ENCODE measurements at places on chromosomes 5 and 9.

- no peak for DNase-seq
Observed at GRCh38 chr9:133134388-133135145, 13.5 kb upstream of the RALGDS start.

DNA sequence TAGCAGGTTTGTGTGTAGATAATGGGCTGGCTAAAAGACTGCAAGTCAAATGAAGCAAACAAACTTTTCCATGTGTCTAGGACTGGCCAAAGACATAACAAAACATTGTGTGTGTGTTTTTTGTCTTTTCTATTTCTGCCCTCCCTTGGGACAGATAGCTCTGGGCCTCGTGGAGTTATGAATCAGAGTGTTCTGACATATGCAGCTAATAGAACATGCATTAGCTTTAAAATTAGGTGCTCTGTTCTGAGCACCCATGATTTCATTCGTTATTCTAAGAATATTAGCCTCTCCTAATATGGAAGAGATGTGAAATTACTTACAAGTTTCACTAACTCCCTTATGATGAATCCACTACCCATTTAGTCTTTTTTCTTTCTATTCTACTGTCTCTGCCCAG, 367.3 kb upstream of the PAPPA start:
- DNase-seq: no peak

DNA sequence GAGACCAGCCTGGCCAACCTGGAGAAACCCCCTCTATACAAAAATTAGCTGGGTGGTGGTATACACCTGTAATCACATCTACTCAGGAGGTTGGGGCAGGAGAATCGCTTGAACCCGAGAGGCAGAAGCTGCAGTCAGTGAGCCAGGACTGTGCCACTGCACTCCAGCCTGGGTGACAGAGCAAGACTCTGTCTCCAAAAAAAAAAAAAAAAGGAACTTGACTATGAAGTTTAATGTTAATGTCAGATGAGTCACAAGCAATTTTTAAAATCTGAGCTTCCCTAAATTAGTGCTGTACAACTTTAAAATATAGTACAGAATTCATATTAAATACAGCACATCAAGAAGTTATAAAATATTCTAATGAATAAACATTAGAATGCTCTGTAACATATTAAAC, 1.5 kb downstream of the MEIKIN start:
- DNase-seq: no peak

DNA sequence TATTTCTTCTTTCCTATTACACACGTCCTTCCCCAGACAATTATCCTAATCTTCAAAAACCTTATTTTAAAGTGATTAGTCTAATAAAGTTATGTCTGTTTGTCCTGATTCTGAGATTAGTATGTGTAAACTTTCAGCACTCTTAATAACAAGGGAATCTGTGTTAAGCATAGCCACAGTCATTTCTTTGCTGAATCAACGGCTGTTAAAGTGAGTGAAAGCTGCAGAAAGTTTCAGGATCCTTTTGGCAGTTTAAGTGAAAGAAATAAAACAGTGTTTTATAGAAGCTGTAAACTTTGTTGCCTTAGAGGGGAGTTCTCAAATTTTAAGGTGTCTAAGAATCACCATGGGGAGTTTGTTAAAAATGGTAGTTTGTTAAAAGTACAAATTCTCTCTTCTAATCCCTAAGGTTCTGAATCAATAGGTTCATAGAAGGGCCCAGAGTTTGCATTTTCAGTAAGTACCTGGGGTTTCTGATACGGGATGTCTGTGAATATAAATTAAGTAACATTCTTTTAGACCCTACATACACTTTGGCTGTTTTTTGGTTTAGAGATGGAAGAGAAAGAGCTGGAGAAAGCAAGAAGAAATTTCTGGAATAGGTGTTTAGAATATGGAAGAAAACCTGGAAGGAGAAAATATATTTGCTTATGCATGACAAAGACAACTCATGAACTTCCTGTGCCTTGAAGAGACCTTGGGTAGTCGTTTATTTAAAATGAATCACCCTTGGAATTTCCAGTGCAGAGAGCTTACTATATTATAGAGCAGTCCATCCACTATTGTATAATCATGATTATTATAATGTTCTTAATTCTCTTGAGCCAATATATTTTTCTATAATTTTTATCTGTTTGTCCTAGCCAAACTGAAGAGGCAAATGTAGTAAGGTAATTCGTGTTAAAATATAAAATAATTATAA, 45.7 kb downstream of the SCAMP1 start:
- DNase-seq: no peak

- DNase-seq: no peak
Observed at GRCh38 chr9:70983723-70984295, 137.6 kb downstream of the TRPM3 start.

DNA sequence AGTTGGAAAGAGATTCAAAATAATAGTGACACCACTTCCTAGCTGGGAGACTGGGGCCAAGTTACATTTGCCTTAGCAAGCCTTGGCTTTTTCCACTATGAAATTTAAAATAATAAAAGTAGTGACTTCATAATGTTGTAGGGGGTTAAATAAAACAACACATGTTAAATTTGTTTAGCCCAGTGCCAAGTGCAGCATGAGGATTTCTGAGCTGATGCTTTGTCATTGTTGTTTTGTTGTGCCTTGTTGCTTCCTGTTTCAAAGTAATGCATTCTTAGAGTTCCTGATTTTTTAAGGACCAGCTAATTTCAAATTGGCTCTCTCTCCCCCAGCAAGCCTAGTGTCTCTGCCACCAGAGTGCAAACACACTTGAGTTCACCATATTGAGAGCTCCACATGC, 270.7 kb upstream of the PAPPA start:
- no peak for DNase-seq

GRCh38 chr9:69223605-69224004, 49.5 kb downstream of the TJP2 start:
- DNase-seq: no peak

DNA sequence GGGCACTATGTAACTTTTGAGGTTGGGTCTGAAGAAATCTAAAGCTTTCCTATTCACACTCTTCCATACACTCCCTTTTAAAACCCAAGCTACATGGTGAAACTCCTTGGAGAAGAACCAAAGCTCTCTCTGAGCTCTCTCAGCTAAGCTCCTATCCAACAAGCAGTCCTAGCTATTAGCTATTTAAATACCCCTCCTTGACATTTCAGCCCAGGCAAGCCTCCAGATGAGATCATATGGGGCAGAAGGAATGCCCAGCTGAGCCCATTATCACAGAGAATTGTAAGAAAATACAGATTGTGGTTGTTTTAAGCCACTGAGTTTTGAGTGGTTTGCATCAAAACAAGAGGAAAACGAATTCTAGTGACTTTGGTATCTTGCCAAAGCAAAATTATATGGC, 15.2 kb downstream of the HSPB3 start:
- no peak for DNase-seq
